H9 (cell line): ENCODE measurements at places on chromosomes 12 and 14. TPM values are rescaled to one million over a fixed set of nuclear protein-coding genes. Genes with fewer than 3 reads are reported as not detected.

Gene TAS2R8
- not detected in 2 replicates for total RNA-seq

Gene SRRM4
- total RNA-seq, result 1.1 and 1.4 TPM in 2 replicates

Gene CLBA1
- total RNA-seq, result 2.4 and 3.0 TPM in 2 replicates

Gene KRT7
- total RNA-seq, result 8.9 and 10.0 TPM in 2 replicates

Gene CYP27B1
- total RNA-seq, result 6.1 and 6.5 TPM in 2 replicates

Gene MAPKAPK5
- total RNA-seq, result 80.7 and 85.7 TPM in 2 replicates

Gene ACRBP
- total RNA-seq, result 1.3 and 1.9 TPM in 2 replicates

Gene SLC25A47
- total RNA-seq, result 0.13 TPM in 1 of 2 replicates, not detected in the other

Gene HHIPL1
- total RNA-seq, result 2.6 and 2.9 TPM in 2 replicates
